Activated T-helper 1 cell treated with anti-CD3 and anti-CD28 coated beads, Interleukin-12 subunit alpha, Interleukin-12 subunit beta, Interleukin-2, Interleukin-4 antibody, amounts not matched to agents 30 ng/mL and 10 ng/mL and 1 ng/mL, durations not matched to agents 14 hours and 24 hours and 36 hours (primary cell): ENCODE measurements at places on chromosomes 2 and 18.

GRCh38 chr2:7467782-7468447 lies 550.7 kb downstream of the RNF144A start:
- peak; percentile 44 for DNase-seq

GRCh38 chr2:137521653-137522619 lies 442.3 kb upstream of the HNMT start:
- DNase-seq = no peak

DNA sequence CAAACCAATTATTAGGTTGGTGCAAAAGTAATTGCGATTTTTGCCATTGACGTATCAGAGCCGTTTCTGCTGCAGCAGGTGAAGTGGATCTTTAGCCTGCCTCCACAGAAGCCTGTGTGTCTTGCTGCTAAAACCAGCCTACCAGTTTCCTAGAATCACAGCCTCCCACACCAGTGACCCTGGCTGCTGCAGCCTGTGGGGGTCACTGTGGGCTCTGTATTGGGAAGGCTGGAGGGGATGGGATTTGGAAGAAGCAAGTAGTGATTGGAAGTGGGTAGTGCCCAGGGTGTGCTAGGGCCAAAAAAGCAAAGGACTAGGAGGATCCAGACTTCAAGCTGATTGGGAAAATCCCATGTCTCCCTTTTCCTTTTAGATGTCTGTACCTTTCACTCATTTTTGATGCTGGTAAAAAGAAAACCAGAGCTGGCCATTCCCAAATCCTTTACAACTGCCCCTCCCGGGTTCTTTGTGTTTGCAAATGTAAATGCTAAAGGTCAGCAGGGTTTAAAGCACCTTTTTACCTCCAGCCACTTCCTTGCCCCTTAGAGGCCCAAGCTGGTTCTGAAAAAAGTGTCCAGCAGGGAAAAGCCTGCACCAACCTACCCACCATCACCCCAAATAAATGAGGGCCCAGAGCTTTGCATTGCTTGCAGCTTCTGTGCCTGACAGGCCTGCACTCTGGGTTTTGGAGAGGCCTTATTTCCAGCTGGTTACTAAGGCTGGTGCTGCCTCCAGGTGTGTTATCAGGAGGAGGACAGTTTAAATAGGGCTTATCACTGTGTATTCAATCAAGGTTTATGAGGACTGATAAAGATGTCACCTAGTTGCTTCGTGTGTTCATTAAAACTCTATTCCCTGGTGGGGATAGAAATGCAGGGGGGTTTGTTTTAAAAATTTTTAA lies 172.0 kb downstream of the MIB1 start:
- no peak for DNase-seq

DNA sequence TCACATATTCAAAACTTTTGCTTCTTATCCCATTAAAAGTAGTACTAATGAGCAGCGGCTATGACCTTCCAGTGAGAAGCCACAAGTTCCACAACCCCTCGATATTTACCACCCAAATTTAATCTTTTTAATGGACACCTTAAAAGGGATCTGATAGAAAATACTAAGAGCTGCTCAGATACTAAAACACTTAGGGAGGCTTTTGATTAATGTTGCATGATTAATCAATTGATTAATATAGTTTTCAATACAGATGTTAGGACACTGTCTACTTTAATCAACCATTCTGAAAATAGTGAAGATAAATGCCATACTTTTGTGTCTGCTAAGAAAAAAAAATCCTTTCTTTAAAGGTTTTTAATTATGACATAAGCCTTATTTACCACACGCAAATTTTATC lies 1312.8 kb upstream of the ACVR2A start:
- DNase-seq = no peak

GRCh38 chr2:196336715-196337114 lies 165.3 kb upstream of the STK17B start:
- no peak for DNase-seq

DNA sequence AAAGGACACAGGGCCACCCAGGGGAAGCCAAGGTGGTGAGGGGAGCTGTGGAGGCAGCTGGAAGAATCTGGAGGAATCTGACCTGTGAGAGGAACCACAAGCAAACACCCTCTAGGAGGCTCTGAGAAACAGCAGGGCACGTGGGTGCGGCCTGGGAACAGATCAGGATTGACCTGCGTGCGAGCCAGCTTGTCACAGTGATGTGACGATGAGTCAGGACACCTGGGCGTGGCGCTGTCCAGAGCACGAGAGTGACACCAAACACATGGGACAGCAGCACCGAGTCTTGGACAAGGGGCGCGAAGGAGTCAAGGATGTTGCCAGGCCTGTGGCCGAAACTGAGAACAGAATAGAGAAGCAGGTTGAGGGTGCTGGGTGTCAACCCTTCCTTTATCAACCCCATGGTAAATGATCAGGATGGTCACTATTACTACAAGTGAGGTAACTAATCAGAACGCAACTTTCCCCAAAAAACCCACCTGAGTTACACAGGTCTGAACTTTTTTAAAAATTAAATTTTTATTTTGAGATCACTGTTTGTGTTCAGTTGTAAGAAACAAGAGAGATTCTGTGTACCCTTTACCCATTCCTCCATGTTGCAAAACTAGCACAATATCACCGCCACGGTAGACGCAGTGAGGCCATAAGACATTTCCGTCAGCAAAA lies 637 bp upstream of the SFT2D3 start:
- DNase-seq = no peak
